ENCODE measurements at places on chromosomes 12 and 14. TPM values are rescaled to one million over a fixed set of nuclear protein-coding genes. Genes with fewer than 3 reads are reported as not detected.

Gene RAB2B
- 31.6 TPM for total RNA-seq

DNA sequence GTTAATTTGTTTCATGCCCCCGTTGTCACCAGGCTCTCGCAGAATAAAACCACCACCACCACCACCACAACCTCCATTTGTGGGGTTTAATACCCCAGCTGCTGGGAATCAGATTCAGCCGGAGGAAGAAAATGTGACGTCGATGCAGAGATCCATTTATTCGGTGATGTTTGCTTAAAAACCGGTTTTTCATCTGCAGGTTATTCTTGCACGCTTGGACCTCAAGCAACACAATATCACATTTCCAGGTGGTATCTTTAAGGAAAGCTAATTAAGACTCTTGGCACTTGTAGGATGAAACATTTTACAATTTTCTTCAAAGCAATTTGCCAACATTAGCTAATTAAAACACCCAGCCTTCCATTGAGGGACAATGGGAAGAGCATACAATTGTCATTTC is 39.8 kb downstream of the SPRING1 start:
- DNase-seq, result no peak

Gene IGFBP6
- 820 TPM for total RNA-seq

GRCh38 chr14:69010648-69011047 is 31.5 kb upstream of the ACTN1 start:
- DNase-seq, result no peak

Gene EIF2S3B
- 0.69 TPM for total RNA-seq

DNA sequence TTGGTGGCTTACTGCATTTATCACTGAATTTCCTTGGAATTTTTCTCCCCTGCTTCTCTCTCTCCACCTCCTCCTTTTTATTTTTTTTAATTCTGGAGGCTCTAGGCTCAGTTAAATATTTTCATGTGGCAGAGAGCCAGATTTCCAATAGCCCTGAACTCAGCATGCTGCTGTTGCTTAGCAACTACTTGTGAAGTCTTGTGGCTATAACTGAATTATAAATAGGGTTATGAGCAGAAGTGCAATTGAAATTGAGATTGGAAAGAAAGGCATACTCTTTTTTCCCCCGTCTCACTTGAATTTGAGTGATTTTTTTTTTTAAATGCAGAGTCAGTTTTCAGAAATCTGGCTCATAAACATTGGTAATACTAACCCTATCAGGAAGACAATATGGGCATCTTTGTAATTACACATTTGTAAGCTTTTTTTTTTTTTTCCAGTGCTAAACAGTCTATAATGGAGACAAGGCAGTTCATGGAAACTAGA is 38.3 kb downstream of the ATF7IP start:
- DNase-seq, result no peak

DNA sequence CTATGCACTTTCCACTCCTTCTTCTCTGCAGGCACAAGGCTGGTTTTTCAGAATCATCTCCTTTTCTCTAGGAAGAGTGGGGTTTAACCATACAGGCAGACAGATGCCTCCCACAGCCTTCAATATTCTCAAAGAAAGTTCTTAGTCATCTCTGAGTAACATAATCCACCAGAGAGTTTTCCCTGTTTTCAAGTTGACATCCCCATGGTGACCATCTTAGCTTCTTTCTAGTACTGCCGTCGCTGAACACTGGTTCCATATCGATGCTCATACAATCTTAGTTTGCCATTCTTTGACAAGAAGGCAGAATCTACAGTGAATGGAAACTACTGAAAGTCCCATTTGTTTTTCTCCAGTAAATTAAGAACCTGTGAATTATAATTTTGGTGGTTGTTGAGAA is 28.6 kb downstream of the TPH2 start:
- no peak for DNase-seq

DNA sequence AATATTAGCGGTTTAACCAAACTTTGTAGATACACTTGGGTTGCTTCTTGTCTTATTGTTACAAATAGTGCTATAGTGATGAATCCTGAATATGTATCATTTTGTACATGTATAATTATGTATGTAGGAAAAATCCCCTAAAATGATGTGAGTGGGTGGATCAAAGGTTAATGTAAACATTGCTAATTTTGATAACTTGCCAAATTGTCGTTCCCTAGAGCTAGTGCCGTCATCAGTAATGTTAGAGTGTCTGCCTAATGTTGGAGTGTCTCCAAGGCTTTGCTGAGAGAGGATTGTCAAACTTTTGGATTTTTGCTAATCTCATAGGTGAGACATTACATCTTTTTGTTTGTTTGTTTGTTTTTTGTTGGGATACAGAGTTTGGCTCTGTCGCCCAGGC is 44.4 kb downstream of the AEBP2 start:
- DNase-seq, result no peak

- DNase-seq, result no peak
Measured at GRCh38 chr14:84312551-84312950, 1217.4 kb upstream of the FLRT2 start.

Gene ASIC1
- total RNA-seq, result 5.8 TPM

- peak; percentile 88 for DNase-seq
Measured at GRCh38 chr12:50166799-50167048, 445 bp downstream of the CERS5 start.

- DNase-seq, result no peak
Measured at GRCh38 chr12:32107359-32108267, 966 bp downstream of the BICD1 start.

GRCh38 chr14:47606566-47606965 is 68.8 kb downstream of the MDGA2 start:
- no peak for DNase-seq

Gene TPPP2
- not detected for total RNA-seq

Gene AQP6
- not detected for total RNA-seq

DNA sequence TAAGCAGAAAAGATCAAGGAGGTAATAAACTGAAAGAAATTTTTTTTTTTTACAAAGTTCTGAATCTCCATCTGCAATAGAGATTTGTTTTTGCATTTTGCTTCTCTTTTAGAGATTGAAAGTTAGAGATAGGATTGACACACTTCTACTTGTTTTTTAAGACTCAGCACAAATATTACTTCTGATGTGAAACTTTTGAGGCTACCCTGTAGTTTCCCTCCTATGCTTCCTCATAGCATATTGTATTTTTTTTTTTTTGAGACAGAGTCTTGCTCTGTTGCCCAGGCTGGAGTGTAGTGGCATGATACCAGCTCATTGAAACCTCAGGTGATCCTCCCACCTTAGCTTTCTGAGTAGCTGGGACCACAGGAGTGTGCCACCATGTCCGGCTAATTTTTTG is 32.1 kb upstream of the SGPP1 start:
- no peak for DNase-seq

DNA sequence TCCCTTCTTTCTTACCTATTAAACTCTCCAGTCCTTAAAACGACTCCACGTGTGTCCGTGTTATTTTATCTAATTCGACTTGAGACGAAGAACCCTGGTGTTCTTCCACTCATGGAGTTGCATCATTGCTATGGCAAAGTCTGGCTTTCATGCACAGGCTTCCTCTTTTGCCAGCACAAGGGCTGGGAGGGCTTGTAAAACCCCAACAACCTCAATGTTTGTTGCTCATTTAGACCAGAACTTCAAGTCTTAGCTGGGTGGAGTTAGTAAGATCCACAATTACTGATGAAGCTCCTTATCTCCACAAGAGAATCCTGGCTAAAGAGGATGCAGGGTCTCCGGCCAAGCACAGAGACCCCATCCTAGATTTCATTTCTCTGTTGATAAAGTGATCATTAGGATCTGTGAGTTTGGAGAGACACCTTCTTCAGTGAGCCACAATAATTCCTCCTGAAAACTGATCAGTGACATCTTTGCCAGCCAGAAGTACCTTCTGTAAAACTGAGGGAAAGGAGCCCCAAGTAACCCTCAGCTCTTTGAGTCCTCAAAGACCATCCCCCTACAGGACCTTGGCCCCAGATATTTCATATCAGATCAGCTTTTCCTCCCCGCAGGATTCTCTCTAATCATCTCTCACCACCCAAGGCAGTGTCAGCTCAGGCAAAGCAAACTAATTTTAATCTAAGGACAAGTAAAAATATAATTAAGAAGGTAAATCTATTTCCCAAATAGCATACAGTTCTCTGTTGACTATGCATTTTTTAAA is 514.6 kb downstream of the FUT8 start:
- no peak for DNase-seq

Gene KSR2
- not detected for total RNA-seq

GRCh38 chr14:35808076-35808637 is 938 bp downstream of the RALGAPA1 start:
- DNase-seq, result no peak

GRCh38 chr12:22034709-22035506 is 11.1 kb upstream of the CMAS start:
- no peak for DNase-seq

Gene TMEM229B
- 2.2 TPM for total RNA-seq

GRCh38 chr12:82817368-82817767 is 130.7 kb downstream of the TMTC2 start:
- DNase-seq, result no peak

DNA sequence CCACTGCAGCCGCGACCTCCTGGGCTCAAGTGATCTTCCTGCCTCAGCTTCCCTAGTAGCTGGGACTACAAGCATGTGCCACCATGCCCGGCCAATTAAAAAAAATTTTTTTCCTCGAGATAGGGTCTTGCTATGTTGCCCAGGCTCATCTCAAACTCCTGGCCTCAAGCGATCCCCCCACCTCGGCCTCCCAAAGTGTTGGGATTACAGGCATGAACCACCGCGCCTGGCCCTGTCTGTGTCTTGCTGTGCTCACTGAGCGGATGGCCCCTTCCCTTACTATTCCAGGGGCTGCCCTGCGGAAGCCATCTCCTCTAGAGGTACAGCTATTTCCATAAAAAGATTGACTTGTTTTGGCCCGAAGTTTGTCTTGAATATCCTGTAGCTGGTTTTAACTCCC is 20.1 kb downstream of the SNRNP35 start:
- DNase-seq, result no peak

GRCh38 chr12:9255837-9256236 is 47.6 kb upstream of the PZP start:
- no peak for DNase-seq

GRCh38 chr14:73889376-73889775 is 2.7 kb downstream of the ZNF410 start:
- no peak for DNase-seq

DNA sequence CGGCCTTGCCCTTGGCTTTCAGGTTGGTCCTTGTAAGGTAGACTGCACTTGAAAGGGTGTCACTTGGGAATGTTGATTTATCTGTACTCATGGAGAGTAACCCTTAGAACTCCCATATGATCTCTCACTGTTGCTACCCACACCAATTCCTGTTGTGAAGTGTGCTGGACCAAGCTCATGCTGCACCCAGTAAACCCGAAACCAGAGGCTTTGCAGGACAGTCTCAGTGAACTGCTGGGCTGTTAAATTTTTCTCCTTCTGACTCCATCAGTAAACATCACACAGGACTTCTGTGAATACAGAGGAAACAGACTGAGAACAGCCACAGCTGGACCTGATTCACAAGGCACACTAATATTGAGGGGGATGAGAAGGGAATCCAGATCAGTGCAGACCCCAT is 783.0 kb downstream of the TMEM121 start:
- DNase-seq, result no peak

Gene CEBPE
- total RNA-seq, result 0.33 TPM

Gene FIGNL2
- 2.1 TPM for total RNA-seq

Gene P2RX7
- total RNA-seq, result 3.9 TPM

- DNase-seq, result peak; percentile 84
Measured at GRCh38 chr12:52043386-52044212, 7.6 kb upstream of the NR4A1 start.

Gene ZC2HC1C
- 2.0 TPM for total RNA-seq

Gene PTPRB
- total RNA-seq, result 53.2 TPM

DNA sequence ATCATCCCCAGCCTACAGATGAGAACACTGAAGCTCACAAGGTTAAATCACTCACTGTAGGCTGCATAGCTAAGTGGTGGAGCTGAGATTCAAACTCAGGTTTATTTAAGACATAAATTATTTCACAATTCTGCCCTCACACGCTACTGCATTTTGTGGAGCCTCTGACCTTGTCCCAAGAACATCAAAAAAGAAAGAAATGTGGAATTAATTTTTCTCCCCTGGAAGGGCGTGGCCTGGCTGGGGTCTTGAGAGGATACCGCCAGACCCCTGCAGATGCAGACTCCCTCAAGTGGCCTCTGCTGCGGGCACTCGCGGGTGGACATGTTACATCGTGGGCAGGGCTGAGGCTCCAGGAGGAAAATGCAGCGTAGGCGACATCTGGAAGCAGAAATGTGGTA is 40.6 kb downstream of the LTBP2 start:
- peak; percentile 80 for DNase-seq

Gene OTUB2
- total RNA-seq, result 0.60 TPM

DNA sequence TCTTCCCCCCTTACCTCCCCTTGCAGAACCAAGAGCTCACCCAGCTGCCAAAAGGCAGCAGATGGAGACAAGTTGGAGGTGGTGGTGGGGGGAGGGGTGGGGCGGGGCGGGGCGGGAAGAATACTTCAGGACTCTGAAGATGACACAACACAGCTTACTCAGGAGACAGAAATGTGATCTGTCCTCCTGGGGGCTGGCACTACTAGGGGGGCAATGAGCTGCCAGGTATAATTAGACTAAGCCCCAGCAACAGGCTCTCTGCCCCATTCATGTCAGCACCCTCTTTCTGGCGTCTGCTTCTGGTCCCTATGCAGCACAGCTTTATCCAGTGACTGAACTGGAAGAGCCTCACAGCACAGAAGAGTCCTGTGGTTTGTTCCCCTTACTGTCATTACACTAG is 407.0 kb downstream of the MED13L start:
- no peak for DNase-seq

DNA sequence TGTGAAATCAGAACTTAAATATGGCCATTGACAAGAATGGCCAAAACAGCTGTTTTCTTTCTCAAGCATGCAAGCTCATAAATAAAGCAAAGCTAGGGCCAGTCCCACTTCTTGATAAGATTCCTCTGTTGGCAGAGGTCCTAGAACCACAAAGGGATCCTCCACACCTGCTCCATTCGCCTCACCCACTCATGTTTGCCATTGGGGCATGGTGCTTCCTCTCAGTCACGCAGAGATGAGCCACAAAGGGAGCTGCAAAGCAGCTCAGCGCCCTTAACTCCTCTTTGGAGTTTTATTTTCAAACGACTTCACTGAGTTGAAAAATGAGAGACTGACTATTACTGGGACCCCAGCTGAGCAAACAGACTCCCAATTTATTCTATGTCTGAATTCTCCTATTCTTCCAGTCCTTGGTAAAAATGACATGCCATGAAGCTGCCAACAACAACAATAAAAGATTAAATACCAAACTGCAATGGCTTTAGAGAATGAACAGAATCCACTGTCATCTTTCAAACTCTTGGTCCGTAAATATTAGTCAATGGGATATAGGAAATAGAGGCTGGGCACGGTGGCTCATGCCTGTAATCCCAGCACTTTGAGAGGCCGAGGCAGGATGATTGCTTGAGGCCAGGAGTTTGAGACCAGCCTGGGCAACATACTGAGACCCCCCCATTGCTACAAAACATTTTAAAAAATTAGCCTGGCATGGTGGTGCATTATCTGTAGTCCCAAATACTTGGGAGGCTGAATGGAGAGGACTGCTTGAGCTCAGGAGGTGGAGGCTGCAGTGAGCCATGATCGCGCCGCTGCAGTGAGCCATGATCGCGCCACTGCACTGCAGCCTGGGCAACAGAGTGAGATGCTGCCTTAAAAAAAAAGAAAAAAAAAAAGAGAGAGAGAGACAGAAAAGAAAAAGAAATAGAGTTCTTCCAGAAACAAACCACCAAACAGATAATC is 16.4 kb downstream of the MANSC1 start:
- no peak for DNase-seq
